Hypothalamus (tissue), 51 donors: ENCODE measurements at places on chromosomes 2 and 18.

DNA sequence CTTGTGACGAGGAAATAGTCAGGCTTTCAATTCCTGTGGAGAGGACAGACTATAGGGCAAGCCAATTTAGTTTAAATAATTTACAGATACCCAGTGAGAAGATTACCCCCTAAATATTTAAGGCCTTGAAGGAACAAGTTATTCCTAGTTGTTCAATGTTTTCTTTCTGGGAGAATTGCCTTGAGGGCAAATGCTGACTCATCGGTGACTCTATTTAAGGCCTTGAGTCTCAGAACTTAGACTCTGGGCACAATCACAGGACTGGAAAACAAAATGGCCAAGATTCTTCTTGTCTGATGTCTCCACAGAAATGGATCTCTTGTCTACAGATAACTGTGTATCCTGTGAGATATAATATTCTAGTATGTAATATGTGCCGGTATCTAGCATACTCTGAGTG is 467.1 kb downstream of the SUCLG1 start:
- no peak for DNase-seq

GRCh38 chr2:26630669-26631360 is 10.4 kb downstream of the CIB4 start:
- no peak for DNase-seq

GRCh38 chr2:46239847-46240181 is 57.4 kb upstream of the EPAS1 start:
- no peak for DNase-seq

GRCh38 chr2:157935378-157935906 is 59.3 kb upstream of the ACVR1 start:
- DNase-seq, result no peak

- no peak for DNase-seq
These were observed 24.3 kb downstream of the DIS3L2 start for GRCh38 chr2:231985823-231986261.

GRCh38 chr18:13562494-13563029 is 163.8 kb downstream of the FAM210A start:
- no peak for DNase-seq

DNA sequence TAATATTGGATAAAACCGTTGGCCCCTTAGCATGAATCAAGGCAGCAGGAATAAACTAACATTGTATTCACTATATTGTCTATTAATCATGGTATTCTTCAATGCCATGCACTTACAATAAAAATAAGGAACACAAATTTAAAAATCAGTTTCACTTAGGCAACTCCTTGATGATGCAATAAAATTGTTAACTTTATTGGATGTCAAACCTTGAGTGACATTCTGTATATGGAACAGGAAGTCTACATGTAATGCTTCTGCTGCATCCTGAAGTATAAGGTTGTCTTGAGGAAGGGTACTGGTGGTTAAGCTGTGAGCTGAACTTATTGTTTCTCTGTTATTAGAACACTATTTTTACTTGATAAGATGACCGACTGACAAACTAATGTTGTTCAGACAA is 605.5 kb downstream of the SATB2 start:
- DNase-seq, result no peak

DNA sequence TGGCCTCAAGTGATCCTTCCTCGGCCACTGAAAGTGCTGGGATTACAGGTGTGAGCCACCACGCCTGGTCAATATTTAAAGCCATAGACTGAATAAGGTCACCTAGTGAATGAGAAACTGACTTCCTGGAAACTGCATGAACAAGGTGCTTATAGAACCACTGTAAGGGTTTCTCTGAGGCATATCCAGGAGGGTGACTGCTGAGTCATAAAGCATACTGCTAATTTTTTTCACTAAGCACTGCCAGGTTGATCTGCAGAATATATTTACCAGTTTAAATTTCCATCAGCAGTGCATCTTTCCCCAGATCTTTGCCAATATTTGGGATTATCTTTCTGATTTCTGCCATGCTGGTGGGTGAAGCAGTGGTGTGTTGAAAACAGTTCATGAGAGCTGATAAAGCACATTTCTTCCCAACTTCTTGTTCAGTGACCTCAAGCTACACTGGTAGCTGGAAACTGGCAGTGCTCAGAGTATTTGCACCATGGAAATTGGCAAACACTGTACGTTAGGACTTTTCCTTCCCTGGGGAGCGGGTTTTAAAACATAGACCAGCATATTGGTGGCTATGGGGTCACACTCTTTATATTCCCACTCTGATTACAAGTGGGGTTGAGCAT is 4.2 kb upstream of the CLIP4 start:
- no peak for DNase-seq

GRCh38 chr18:79300413-79300812 is 95.3 kb upstream of the NFATC1 start:
- no peak for DNase-seq

GRCh38 chr2:234291765-234292204 is 205.1 kb downstream of the ARL4C start:
- DNase-seq, result no peak

DNA sequence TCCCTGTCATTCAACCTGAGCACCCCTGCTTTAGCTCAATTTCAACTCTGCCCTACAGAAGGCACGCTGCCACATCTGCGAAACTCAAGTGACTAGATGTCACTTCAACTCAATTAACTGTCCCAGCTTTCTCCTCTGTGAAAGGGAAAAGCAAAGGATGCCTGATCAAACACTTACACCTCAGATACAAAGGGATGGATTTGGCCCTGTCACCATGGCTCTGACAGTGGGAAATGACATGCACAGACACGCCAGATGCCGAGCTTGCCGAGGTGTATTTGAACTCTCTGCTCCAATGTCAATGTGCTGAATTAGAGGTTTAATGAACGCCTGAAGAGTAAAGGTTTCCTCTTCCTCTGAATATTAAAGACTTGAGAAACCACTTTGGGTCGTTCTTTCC is 481.1 kb downstream of the CBLN2 start:
- DNase-seq, result no peak

DNA sequence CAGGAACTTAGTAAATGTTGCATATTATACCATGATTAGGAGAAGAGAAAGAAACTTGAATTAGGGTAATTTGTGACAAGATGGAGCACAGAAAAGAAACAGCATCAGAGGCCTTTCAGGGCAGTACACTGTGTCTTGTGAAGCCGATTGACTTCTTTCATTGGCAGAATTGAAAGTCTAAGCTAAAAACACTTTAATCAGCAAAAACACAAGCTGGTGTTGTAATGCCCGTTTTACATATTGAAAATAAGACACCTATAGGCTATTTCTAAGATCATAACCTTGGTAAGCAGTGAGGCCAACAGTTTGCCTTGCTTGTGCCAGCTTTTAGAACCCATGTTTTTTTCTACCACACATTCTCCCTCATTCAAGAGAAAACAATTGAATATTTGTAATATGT is 1378.1 kb upstream of the NXPH2 start:
- DNase-seq, result no peak

DNA sequence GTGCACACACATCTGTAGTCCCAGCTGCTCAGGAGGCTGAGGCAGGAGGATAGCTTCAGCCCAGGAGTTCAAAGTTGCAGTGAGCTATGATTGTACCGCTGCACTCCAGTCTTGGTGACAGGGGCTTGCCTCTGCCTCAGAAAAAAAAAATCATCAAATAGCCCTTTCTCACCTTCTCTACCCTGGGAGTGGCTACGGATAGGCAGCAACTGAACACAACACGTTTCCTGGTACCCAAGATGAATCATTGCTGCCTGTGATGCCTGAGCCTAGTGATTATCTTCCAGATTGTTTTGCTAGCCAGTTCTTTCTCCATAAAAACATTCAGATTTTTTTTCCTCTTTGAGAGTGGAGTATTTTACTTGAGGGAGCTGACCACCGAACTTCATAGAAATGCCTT is 13.5 kb downstream of the INPP4A start:
- no peak for DNase-seq

DNA sequence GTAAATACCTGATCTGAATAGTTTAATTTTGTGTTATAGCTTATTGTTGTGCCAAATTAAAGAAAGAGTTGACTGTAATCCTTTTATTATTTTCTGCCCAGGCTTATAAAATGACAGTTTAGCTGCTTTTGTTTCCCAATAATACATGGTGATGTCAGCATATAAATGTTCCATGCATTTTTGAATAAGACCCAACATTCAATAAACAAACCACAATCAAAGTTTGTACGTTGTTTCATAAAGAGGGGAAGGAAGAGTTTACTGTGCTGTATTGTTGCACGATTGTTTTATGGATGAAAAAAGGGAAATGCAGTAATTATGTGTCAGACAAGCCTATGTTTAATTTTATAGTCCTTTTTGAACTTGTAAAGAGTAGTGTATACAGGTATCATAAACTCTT is 177.2 kb upstream of the SCN7A start:
- no peak for DNase-seq

GRCh38 chr2:224948859-224949258 is 93.4 kb downstream of the DOCK10 start:
- DNase-seq, result no peak

DNA sequence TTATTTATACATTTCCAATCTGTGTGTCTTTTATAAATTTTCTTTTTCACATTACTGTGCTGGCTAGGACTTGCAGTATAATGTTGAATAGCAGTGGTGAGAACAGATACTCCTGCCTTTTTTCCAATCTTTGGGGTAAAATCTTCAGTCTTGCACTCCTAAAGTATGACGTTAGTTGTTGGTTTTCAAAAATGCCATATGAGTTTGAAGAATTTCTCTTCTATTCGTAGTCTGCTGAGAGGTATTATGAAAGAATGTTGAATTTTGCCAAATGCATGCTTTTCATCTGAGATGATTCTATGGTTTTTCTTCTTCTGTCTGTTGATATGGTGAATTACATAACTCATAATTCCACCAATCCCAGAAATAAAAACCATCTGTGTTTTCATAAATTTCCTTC is 335.3 kb upstream of the CHST9 start:
- no peak for DNase-seq

DNA sequence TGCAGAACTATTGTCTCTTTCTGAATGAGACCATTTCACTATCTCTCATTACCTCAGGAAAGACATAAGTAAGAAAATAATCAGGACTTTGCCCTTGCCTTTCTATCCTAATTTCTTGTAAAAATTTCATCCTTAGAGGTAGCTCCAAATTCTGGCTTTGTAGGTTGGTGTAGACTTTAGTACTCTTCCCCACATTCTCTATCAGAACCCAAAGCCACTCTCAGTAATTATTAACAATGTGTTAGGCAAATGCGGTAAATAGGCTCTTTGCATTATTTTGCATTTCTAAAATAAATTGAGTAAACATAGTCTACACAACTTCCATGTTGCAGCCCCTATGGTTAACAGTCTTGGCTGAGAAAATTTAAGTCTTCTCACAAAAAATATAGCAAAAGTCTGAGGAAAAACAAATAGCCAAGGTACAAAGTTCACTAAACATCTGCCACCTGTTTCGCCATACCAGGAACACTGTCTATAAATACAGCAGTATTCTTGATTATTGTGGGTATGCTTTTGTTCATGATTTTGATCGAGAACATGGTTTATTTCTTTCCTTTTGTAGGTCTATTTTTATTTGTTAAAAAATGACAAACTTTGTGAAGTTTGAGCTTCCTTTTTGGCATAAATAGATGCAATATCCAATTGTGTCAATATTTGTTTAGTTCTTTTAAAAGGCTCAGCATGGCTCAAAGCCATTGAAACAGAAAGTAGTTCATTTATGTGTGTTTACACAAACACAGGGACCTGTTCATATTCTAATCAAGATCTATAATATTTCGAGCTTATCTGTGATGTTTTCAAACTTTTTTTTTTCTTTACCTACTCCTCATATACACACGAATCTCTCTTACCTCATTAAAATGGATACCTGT is 1061.5 kb downstream of the CNTNAP5 start:
- no peak for DNase-seq

DNA sequence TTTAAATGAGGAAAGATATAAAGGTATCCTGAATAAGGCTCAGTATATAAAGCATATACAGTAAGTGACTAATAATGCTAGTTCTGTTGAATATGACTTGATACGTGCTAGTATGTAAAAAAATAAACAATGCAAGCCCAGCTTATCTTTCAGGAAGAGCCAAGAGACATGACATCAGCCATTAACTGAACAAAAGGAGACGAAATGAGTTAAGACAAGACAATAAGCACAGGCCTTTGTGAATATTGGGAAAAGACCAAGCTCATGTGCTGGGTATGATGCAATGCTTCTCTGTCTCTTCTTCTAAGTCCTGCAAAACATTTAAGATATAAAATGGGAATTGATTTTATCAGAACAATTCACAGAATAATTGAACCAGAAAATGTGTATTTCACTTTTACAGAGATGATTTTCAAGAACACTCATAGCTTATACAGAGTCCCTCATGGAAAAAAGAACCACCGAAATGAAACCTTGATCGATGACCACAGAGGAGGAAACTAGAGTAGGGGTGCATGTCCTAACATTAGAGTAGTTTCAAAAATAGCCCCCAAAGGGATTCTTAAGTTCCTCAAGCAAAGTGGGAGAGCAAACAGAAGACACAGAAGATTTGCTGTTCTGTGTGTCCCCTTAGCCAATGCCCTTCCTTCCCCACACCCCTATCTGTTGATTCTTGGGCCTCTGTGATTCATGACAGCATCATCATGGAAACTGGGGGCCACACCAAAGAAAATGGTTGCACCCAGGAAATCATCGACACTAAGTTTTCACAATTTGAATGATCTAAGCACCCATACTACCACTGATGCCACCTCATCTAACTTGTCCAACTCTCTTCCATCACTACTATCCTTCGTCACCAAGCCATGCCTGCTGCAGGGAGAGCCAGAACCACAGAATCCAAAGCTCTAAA is 68.0 kb upstream of the CRIM1 start:
- DNase-seq, result no peak

DNA sequence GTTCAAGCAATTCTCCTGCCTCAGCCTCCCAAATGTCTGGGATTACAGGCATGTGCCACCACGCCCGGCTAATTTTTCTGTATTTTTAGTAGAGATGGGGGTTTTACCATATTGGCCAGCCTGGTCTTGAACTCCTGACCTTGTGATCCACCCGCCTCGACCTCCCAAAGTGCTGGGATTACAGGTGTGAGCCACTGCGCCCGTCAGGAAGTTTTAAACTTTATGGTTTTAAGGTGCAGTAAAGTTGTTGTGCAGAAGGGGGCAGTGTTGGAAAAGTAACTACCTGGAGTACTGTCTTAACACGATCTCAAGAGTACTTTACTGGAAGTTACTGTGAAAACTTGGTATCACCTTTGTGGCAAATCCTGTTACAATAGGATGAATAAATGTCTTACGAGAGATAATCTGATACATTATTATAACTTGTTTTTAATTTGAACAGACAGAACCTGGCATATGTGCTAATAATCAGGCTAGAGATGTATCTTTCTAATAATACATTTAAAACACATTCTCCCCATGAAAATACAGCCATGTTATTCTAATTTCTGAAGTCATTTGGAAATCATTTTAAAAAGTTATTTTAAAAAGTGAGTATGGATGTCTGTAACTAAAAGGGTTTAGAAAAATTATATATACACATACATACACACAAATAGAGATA is 10.8 kb downstream of the SPDYA start:
- no peak for DNase-seq

- no peak for DNase-seq
These were observed 7.7 kb downstream of the CCL20 start for GRCh38 chr2:227821043-227821942.

- no peak for DNase-seq
These were observed 407.1 kb downstream of the CDH19 start for GRCh38 chr18:66196805-66197204.

GRCh38 chr18:31684279-31685096 is at the start of gene B4GALT6:
Gene B4GALT6, minus strand, starts transcription at chr18:31684581. Its CDS starts 155 bp downstream, at chr18:31684426.
- peak; percentile 17 for DNase-seq
